Cerebellum (tissue), 4 donors: ENCODE measurements at places on chromosomes 5 and 9.

GRCh38 chr5:58012102-58012501 is 447.8 kb downstream of the PLK2 start:
- no peak for DNase-seq

GRCh38 chr5:111461255-111461671 is 51.1 kb downstream of the STARD4 start:
- DNase-seq = peak; percentile 49

GRCh38 chr5:169785771-169786618 is 148.9 kb downstream of the DOCK2 start:
- no peak for DNase-seq

GRCh38 chr5:151239237-151239861 is 13.6 kb upstream of the GM2A start:
- no peak for DNase-seq
